ENCODE measurements at places on chromosomes 16 and 17.

GRCh38 chr16:62225675-62226074 is 189.4 kb upstream of the CDH8 start:
- DNase-seq, result no peak

DNA sequence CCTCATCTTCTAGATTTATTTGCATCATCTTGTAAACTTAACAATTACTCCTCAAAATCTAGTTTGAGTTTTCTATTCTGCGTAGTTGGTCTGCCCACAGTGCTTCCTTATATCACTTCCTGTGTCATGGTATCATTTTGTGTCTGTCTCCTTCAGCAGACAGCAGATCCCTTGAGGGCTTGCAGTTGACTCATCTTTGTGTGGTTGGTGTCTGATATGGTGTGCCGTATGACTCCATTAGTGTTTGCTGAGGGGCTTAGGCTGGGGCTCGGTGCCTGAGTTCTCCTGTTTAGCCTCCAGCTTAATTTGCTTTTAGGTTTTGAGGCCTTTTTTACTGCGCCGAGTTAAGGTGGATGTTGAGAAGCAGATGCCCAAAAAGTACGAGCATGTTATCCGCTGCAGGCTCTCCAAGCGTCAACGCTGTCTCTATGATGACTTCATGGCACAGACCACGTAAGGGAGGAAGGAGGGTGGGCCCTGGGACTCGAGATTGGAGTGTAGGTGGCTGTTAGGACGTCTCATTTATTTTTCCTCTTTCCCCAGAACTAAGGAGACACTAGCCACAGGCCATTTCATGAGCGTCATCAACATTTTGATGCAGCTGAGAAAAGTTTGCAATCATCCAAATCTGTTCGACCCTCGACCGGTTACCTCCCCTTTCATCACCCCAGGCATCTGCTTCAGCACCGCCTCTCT is 16.9 kb downstream of the SRCAP start:
- no peak for DNase-seq

- no peak for DNase-seq
These were observed 42.6 kb upstream of the ATF7IP2 start for GRCh38 chr16:10343124-10343760.

GRCh38 chr17:14197586-14197985 is 39.1 kb downstream of the CDRT15 start:
- DNase-seq, result peak; percentile 17

DNA sequence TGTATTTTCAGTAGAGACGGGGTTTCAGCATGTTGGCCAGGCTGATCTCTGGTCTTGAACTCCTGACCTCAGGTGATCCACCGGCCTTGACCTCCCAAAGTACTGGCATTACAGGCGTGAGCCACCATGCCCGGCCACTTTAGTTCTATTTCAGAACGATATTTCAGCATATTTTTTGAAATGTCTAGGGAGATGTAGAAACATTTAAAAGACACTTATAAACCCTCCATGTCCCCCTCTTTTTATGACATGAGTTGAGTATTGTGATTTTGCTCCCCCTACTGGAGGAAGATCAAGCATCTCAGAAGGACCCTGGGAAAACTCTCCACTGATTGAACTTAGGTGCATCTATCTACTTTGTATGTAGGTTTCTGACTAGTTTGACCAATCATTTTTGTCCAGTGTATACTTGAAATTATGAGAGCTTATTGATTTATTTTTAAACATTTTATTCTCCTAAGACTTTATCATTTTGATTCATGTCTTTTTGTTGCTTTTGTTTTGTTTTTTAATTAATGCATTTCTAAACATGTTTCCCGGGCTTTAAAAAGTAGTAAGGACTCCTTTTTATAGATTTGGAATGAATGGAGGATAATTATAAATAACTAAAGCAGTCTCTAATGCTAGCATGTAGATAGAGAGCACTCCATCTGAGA is 105.1 kb downstream of the CHD9 start:
- DNase-seq, result no peak

DNA sequence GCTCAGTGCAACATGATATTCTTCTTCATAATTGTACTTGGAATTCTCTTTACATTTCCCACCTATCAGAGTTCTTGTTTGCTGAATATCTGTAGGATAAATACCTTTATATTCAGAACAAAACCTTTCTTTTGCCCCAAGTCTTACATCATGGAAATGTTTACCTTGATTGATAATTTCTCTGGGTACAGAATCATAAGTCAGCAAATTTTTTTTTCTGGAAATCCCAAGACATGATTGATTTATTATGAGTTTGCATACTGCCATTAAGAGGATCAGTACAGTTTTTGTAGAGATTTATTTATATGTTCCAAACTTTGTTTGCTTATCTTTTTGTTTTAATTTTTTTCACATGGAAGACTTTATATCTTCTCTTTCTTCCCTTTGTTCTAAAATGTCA is 699.8 kb upstream of the KIF2B start:
- no peak for DNase-seq

GRCh38 chr16:15676506-15676905 is 26.5 kb downstream of the NDE1 start:
- DNase-seq, result no peak

GRCh38 chr17:8949061-8949661 is 16.3 kb downstream of the PIK3R5 start:
- no peak for DNase-seq

- DNase-seq, result no peak
These were observed 88.7 kb downstream of the AIPL1 start for GRCh38 chr17:6346156-6346786.

DNA sequence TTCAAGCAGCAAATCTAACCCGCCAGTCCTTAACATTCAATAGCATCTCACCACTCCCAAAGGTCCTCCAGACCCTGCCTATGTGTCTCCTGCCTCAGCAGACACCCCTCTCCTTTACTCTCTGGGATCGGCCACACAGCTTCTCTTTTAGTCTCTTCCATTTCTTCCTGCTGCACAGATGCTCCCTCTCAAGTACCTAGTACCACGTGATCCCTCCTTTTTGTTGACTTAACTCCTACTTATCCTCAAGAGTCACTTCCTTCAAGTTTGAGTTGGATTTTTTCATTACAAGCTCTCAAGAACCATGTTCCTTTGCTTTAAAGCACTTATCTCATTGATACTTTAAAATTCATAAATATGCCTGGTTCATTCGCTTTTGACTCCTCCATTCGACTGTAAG is 24.9 kb downstream of the AMFR start:
- no peak for DNase-seq

DNA sequence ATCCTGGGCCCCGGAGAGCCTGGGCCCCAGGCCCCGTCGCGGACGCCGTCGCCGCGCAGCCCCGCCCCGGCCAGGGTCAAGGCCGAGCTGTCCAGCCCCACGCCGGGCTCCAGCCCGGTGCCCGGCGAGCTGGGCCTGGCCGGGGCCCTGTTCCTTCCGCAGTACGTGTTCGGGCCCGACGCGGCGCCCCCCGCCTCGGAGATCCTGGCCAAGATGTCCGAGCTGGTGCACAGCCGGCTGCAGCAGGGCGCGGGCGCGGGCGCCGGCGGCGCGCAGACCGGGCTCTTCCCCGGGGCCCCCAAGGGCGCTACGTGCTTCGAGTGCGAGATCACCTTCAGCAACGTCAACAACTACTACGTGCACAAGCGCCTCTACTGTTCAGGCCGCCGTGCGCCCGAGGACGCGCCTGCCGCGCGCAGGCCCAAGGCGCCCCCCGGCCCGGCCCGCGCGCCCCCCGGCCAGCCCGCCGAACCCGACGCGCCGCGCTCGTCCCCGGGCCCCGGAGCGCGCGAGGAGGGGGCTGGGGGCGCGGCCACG is 36.8 kb upstream of the ZC3H18 start:
- no peak for DNase-seq

Data from activated CD4-positive, CD25-positive, alpha-beta regulatory T cell (primary cell).